ENCODE measurements at places on chromosomes 16 and 17.
A peak's percentile ranks its signal among the peaks of the same experiment; 100 is the strongest.

GRCh38 chr16:24535827-24536226 lies 3.5 kb upstream of the RBBP6 start:
- no peak for DNase-seq

GRCh38 chr16:49923411-49923810 lies 67.5 kb upstream of the ZNF423 start:
- no peak for DNase-seq

DNA sequence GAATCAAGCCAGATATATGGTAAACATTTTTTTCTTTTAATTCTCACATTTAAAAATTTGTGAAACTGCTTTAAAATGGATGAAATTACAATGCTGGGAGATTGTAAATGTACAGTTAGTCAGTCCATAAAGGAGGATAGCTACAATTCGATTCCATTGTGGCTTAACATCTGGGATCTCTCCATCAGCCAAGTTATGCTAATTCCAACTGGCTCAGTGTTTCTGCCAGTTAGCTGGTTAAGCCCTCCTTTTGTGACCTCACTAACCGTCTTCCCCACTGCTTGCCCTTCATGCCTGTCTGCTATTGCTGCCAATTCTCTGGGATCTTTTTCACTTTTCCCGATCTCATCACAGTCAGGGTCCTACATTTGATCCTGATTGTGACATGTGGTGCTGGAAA lies 1347.6 kb downstream of the CDH11 start:
- no peak for DNase-seq

DNA sequence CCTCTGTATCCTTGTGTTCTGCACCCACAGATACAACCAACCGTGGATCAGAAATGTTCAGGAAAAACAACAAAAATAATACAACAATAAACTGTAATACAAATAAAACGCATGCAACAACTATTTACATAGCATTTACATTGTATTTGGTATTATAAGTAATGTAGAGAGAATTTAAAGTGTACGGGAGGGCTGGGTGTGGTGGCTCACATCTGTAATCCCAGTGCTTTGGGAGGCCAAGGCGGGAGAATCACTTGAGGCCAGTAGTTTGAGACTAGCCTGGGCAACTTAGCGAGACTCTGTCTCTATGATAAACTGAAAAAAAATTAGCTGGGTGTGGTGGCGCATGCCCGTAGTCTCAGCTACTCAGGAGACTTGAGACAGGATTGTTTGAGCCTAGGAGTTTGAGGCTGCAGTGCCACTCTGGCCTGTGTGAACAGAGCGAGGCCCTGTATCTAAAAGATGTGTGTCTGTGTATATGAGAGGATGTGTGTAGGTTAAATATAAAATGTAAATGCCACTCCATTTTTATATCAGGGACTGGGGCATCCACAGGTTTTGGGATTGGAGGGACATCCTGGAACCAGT lies 13.3 kb downstream of the SEC14L1 start:
- no peak for DNase-seq

GRCh38 chr16:58027161-58027915 lies 1.8 kb downstream of the MMP15 start:
- DNase-seq: peak; percentile 80

- DNase-seq: no peak
These were observed 43.9 kb upstream of the ZC3H18 start for GRCh38 chr16:88526008-88526905.

- DNase-seq: no peak
These were observed 21.8 kb downstream of the SDR42E2 start for GRCh38 chr16:22183901-22184614.

GRCh38 chr17:21041741-21042457 lies 912 bp downstream of the USP22 start:
- DNase-seq: peak; percentile 92

GRCh38 chr17:12631076-12631475 lies 34.6 kb upstream of the MYOCD start:
- no peak for DNase-seq

DNA sequence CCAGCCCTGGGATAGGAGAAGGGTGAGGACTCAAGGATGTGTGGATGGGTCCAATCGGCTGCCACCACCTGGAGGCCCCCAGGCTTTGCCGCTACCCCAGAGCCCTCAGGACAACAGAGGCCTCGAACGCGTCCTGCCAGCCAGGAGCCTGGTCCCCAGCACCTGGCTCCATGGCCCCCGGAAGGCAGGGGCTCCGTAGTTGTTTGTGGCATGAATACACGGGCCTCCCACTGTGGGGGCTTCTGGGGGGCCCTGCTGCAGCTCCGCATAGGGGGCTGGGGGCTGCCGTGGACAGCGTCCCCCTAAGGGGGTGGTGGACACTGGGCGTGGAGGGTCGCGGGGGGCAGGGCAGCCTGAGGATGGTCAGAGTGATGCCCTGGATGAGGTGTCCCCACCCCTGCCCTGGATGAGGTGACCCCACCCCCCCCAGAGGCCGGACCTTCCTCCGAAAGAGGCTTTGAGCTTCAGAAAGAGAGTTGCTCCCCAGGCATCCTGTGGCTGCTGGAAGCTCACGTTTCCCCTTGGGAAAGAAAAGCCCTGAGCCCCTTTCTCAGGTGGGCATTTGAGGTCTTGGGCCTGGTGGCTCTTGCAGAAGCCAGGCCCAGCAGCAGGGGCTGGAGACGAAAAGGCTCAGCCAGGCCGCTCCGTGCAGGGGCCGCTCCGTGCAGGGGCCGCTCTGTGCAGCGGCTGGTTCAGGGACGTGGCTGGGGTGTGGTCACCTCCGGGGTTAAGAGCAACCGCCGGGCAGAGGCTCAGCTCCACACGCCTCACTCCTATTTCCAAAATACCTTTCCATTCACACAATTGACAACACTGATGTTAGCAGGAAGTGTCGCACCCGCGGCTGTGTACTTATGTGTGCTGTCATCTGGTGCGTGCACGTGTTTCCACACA lies 40.3 kb upstream of the GNG13 start:
- DNase-seq: no peak

DNA sequence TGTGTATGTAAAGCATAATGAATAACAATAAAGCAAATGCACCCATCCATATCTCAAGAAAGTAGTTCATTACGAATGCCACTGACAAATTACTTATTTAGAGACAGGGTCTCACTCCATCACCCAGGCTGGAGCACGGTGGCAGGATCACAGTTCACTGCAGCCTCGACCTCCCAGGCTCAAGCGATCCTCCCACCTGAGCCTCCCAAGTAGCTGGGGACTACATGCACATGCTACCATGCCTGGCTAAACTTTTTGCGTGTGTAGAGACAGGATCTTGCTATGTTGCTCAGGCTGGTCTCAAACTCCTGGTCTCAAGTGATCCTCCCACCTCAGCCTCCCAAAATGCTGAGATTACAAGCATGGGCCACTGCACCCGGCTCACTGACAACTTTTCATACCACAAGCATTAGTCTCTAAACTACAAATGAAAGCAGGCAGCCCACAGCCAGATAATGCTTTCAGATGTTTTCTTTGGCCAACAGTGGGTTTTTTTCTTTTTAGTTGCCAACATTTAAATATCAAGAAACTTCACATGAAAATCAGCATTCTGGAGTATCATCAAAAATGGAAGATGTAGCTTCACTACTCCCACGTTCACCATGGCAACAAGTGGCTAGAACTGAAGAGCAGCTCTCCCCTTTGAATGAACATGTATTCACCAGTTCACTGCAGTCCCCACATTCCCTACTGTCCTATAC lies 7.7 kb downstream of the ARHGAP17 start:
- DNase-seq: no peak

DNA sequence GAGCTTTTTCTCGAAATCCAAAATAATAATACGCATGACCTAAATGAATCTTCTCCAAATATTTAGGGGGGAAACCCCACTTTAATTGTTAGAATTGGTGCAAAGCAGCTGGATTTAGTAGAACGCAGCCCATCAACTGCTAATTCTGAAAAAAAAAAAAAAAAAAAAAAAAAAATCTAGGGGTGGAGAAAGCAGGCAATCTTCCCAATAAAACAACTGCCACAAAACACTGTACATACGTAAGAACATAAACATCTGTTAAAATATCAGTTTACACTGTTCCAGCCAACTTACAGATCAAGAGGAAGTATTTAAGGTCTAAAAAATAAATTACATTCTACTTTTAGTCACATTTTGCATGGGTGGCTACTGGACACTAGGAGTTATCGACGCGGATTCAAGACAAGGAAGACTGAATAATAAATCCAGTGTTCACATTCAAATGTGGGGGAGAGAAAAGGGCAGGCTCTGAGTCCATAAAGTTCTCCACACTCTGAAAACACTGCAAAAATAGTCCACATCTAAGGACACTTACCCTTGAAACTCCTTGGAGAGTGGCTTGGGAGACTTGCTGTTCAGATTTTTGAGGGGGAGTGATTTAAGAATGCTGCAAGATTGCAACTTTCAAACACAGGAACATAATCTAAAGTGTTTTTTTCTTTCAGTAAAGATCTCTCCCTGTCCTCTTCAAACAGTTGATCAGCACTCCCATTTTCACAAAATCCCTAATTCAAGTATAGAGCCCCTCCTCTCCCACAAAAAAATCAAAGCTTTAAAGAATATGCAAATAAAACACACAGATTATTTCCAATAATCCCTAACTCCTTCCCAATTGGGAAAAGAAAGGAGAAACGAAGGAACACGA lies 1.3 kb downstream of the APPBP2 start:
- DNase-seq: peak; percentile 37

- no peak for DNase-seq
These were observed 220.2 kb upstream of the CDH8 start for GRCh38 chr16:62256406-62256805.

DNA sequence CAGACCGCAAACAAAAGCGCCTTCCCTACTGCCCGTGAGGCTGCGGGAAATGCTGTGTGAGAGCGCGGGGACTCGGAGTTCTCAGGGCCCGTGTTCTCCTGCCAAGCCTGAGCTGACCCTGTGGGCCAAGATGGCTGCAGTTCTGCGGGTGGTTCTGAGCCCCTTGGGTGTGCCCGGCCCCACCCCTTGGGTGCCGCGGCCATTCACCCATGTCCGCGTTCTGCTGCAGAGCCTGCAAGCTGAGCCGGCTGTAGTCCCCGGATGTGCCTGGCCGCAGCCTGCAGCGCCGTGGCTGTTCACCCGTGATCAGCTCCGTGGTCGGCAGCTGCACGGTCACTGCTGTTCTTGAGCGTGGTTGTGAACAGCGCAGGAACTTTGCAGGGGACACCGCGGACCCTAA lies 20.0 kb downstream of the ACSF3 start:
- DNase-seq: no peak

- DNase-seq: no peak
These were observed 183.5 kb downstream of the XYLT1 start for GRCh38 chr16:17287166-17287800.

DNA sequence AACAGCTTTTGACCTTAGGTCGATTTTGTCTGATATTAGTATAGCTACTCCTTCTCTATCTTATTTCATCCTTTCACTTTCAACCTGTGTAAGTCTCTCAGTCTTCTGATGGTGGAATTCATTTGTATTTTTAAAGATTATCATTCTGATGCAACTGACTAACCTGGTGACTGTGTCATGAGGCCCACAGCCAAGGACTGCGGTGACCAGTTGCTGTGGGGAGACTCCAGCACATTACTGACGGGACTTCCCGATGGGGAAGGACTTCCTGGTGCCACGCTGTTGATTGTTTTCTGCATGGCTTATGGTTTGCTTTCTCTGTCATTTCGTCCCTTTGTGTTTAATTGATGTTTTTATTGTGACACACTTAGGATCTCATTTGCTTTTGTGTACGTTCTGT lies 34.2 kb downstream of the RMI2 start:
- DNase-seq: no peak

DNA sequence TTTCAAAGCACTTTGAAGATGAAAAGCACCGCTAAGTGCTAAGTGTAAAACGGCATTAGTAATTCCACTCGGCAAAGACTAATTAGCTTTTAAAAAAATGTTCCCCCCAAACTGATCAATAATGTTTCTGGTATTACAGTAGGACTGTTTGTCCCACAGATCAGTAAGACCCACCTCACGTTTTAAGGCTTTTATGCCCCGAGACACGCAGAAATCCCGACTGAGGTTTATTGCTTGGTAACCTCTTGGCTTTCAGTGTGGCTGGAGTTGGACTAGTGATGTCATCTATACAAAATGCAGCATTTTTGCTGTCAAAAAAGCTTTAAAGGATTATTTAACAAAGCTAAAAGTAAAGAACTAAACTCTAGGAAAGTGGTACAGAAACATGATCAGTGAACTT lies 414.6 kb upstream of the PSMD7 start:
- no peak for DNase-seq

DNA sequence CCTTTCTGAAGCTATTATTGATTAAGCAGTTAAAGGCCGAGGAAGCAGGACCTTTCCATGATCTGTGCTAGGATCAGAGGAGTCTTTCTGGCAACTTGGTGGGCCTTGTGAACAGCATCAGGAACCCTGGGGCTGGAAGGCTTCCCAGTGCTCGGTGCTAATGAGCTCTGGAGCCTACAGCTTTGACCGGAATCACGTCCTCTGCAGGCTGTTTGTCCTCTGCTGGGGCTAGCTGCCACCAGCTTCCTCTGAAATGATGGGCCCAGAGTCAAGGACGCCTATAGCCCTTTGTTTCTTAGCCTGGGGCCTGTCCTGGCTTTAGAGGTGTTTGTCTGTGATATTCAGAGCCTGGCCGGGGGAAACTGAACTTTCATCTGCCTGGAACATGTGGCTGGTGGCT lies 111.6 kb downstream of the SHISA9 start:
- DNase-seq: no peak

DNA sequence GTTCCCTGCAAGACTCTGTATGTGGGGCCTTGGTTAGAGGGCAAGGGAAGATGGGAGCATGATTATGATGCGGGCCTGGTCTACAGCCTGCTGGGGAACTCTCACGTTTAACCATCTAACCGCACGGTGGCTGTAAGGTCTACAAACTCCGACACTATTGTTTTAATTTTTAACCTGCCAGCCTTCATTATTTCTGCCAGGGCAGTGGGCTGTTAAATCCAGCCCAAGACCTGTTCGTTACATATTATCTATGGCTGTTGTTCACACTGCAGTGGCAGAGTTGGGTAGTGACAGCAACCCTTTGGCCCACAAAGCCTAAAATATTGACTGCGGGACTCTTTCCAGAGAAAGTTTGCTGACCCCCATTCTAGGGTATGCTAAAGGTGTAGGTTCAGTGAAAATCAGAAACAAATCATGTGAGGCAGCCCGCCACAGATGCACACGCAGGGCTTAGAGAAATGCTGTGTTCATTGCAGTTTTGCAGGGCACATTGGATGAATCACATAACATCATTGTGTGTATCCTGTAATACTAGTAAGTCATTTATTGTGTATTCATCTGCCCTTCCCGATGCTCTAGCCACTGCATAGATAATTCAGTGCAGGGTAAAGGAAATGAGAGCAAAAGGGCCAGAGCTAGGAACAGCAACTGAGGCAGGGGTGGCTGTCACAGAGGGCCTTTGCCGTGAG lies 14.3 kb downstream of the SNX29 start:
- no peak for DNase-seq

Data from testis (tissue), 5 donors.